Right atrium auricular region (tissue), 2 donors: ENCODE measurements at places on chromosomes 5 and 9. TPM values are rescaled to one million over a fixed set of nuclear protein-coding genes. Genes with fewer than 3 reads are reported as not detected.

Gene SH3TC2
- 13.1 TPM for total RNA-seq

- no peaks in the 10 kb centered on the region for H3K27me3 ChIP-seq
- peaks cover 23% of the 10 kb centered on the region for H3K4me1 ChIP-seq
- no peak for DNase-seq
- H3K4me3 ChIP-seq = no peak overlapping the region
- no peak overlapping the region for H3K27ac ChIP-seq
- no peaks in the 10 kb centered on the region for H3K36me3 ChIP-seq
Measured at GRCh38 chr5:7866196-7866595, 2.6 kb downstream of the FASTKD3 start.

GRCh38 chr9:116144038-116144437 is 9.6 kb upstream of the PAPPA start:
- H3K27ac ChIP-seq = no peak overlapping the region
- H3K4me3 ChIP-seq = no peak overlapping the region
- no peaks in the 10 kb centered on the region for H3K36me3 ChIP-seq

Gene LAMC3
- 1.6 TPM for total RNA-seq

DNA sequence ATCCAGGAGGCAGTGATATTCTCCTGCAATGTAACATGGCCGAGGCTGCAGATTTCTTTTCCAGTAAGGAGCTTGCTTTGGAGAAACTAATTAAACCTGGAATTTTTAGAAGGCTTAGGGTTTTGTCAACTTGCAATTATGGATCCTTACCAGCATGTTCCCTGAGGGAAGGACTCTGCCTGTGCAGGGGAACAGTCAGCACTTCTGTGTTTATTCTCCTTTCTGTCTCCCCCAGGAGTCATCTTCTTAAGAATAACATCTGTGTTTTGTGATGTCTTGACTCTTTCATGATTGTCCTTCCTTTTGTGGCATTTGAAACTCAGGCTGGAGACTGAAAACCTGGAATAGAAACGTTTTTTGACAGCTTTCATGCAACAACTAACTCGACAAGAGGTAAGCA is 80.5 kb upstream of the TNFSF8 start:
- no peaks in the 10 kb centered on the region for H3K36me3 ChIP-seq
- H3K27me3 ChIP-seq = no peaks in the 10 kb centered on the region
- no peak for DNase-seq

GRCh38 chr5:149823375-149823774 is 93.3 kb downstream of the PPARGC1B start:
- H3K27me3 ChIP-seq = no peaks in the 10 kb centered on the region
- H3K4me3 ChIP-seq = no peak overlapping the region
- H3K27ac ChIP-seq = peak overlapping the region; percentile 83
- no peaks in the 10 kb centered on the region for H3K36me3 ChIP-seq
- no peak for DNase-seq

Gene TGFBI
- total RNA-seq = 65.0 TPM

DNA sequence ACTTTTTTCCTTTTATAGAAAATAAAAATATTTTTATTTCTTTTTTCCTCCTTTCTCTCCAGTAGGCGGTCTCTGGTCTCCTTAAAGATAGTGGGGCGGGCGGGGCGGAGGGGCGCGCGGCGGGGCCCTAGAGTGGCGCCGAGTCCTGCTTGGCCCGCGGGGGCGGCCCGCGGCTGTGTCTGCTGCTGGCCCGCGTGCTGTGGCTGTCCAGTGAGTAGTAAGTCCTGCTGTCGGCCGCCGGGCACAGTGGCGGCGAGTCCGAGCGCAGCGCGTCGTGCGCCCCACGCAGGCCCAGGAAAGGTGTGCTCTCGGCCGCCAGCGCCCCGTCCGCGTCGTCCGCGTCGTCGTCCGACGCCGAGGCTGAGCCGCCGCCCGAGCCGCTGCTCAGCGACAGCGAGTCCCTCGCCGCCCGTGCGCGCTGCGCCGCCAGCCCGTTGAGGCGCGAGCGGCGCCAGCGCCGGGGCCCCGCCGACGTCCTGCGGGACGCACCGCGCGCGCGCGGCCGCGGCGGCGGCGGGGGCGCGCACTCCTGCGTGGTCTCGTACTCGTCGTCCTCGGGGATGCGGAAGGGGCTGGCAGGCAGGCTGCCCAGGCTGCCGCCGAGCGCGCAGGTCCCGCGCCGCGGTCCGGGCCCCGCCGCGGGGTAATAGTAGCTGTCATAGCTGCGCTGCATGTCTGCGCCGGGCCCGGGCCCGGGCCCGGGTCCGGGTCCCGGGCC is 52.3 kb downstream of the PSD2 start:
- peak overlapping the region; percentile 75 for H3K27ac ChIP-seq
- DNase-seq = peak; percentile 63
- no peaks in the 10 kb centered on the region for H3K36me3 ChIP-seq
- peak overlapping the region; percentile 65 for H3K4me3 ChIP-seq

DNA sequence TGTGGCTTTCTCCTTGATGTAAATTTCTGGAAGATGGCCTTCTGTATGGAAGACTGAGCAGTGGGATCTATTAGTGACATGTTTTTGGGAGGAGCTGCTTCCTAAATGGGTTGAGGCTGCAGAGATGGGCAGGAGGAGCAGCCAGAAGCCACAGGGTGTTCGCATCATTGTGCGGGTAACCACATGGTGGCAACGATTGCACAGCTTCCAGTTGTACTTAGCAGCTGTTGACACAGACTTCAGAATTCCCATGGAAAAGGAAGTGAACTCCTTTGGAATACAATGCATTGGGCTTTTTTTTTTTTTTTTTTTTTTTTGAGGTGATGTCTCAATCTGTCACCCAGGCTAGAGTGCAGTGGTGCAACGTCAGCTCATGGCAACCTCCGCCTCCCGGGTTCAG is 297.3 kb downstream of the NR3C1 start:
- H3K4me3 ChIP-seq = no peak overlapping the region
- H3K4me1 ChIP-seq = no peaks in the 10 kb centered on the region
- H3K36me3 ChIP-seq = no peaks in the 10 kb centered on the region
- H3K27ac ChIP-seq = no peak overlapping the region
- DNase-seq = no peak

Gene SLC1A3
- 31.8 TPM for total RNA-seq

DNA sequence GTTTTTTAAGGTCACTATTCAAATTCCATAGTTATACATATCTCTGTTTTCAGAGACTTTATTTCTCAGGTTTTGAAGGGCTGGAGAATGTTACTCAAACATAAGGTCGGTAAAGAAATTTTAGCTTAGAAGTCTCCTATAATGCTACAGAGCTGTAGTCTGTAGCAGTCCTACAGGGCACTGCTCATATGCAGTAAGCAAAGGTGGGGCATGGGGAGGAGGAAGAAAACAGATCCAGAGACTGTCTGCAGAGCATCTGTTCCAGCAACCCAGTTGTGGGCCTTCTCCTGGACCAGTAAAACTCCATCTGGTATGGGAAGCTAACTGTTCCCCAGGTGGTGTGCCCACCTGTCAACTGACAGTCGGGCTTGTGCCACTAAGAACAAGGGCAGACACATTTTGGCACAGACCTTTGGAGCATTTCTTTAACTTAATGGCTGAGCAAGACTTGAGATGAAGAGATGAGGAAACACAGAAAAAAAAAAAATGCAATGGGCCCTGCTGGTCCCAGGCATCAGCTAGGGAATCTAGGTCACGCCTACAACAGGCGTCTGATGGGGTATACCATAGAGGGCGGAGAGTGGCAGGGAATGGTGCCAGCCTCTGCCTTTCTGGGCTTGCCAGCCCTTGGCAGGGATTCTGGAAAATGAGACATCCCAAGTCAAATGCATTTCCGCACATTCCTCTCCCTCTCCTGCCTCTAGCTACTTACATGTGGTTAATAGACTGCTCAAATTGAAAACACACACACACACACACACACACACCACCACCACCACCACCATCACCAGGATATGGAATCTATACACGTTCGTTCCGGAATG is 218.9 kb downstream of the ARL15 start:
- H3K4me3 ChIP-seq = no peak overlapping the region
- no peaks in the 10 kb centered on the region for H3K36me3 ChIP-seq
- DNase-seq = no peak

- DNase-seq = no peak
- H3K4me3 ChIP-seq = no peak overlapping the region
- H3K27me3 ChIP-seq = no peaks in the 10 kb centered on the region
- H3K4me1 ChIP-seq = peaks cover 2% of the 10 kb centered on the region
- H3K27ac ChIP-seq = no peak overlapping the region
- no peaks in the 10 kb centered on the region for H3K36me3 ChIP-seq
Measured at GRCh38 chr5:123605822-123606221, 93.8 kb downstream of the CSNK1G3 start.

Gene NTNG2
- total RNA-seq = 16.9 TPM

DNA sequence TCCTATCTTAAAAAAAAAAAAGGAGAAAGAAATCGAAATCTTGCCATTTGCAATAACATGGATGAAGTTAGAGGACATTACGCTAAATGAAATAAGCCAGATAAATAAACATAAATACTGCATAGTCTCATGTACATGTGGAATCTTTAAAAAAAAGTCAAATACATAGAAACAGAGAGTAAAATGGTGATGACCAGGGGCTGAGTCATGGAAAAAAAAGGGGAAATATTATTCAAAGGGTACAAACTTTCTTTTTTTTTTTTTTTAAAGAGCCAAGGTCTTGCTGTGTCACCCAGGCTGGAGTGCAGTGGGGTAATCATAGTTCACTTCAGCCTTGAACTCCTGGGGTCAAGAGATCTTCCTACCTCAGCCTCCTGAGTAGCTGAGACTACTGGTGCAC is 310.1 kb downstream of the ZNF608 start:
- H3K27ac ChIP-seq = no peak overlapping the region
- H3K4me3 ChIP-seq = no peak overlapping the region
- H3K27me3 ChIP-seq = no peaks in the 10 kb centered on the region
- DNase-seq = no peak
- no peaks in the 10 kb centered on the region for H3K4me1 ChIP-seq

DNA sequence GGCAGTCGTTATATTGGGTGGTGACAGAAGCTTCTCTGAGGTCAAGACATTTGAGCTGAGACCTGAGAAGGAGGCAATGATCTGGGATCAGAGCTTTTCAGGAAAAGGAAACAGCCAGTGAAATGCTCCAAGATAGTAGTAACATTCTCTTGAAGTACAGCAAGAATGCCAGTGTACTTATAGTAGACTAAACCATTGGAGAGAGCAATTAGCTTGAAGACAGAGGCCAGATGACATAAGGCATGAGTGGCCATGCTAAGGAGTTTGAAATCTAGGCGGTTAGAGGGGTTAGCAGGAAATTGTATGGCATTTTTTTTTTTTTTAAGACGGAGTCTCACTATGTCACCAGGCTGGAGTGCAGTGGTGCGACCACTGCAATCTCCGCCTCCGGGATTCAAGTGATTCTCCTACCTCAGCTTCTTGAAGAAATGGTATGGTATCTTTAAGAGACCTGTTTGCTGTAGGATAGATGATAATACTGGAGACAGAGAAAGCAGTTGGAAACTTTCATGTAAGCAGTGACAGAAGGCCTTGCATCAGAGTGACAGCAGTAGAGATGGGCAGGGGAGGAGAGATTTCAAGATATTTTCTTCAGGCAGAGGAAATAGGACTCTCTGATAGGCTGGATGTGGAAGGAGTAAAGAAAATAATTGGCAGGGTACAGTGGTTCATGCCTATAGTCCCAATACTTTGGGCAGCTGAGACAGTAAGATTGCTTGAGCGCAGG is 482.2 kb upstream of the PAPPA start:
- no peak overlapping the region for H3K27ac ChIP-seq
- H3K4me1 ChIP-seq = no peaks in the 10 kb centered on the region
- H3K4me3 ChIP-seq = no peak overlapping the region
- no peak for DNase-seq

- H3K27me3 ChIP-seq = no peaks in the 10 kb centered on the region
- no peak for DNase-seq
- no peaks in the 10 kb centered on the region for H3K4me1 ChIP-seq
- H3K27ac ChIP-seq = no peak overlapping the region
Measured at GRCh38 chr5:31066655-31067328, 126.7 kb upstream of the CDH6 start.

Gene LHX6
- 2.8 TPM for total RNA-seq

Gene ADAMTS12
- total RNA-seq = 1.7 TPM

GRCh38 chr5:59789197-59789596 is 104.3 kb downstream of the PDE4D start:
- H3K4me3 ChIP-seq = no peak overlapping the region
- no peaks in the 10 kb centered on the region for H3K4me1 ChIP-seq
- H3K27ac ChIP-seq = no peak overlapping the region
- no peaks in the 10 kb centered on the region for H3K27me3 ChIP-seq
- no peak for DNase-seq

DNA sequence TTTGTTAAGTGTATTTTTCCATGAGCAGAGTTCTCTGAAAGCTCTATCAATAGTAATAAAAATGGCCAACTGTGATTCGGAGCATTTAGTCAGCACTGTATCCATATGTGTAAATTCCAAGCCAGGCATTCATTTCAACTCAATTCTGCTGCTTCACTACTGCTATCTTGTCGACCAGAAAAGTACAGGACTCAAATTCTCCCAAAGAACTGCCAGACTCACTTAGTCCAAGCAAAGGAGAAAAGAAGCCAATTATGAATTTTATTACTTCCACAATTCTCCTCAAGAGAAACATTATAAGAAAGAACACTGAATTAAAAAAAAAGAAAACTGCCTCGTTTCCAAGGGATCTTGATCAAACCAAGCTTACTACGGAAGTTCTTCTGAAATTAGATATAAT is 906.3 kb upstream of the DMAC1 start:
- no peak overlapping the region for H3K4me3 ChIP-seq
- H3K4me1 ChIP-seq = no peaks in the 10 kb centered on the region
- no peaks in the 10 kb centered on the region for H3K27me3 ChIP-seq
- no peak overlapping the region for H3K27ac ChIP-seq
- no peak for DNase-seq
